ENCODE measurements at places on chromosomes 11 and 22. TPM values are rescaled to one million over a fixed set of nuclear protein-coding genes. Genes with fewer than 3 reads are reported as not detected.

ANO9 gene
- 2.7 TPM for total RNA-seq

MISFA gene
- 1.0 TPM for total RNA-seq

RASGRP2 gene
- 1.8 TPM for total RNA-seq

DNA sequence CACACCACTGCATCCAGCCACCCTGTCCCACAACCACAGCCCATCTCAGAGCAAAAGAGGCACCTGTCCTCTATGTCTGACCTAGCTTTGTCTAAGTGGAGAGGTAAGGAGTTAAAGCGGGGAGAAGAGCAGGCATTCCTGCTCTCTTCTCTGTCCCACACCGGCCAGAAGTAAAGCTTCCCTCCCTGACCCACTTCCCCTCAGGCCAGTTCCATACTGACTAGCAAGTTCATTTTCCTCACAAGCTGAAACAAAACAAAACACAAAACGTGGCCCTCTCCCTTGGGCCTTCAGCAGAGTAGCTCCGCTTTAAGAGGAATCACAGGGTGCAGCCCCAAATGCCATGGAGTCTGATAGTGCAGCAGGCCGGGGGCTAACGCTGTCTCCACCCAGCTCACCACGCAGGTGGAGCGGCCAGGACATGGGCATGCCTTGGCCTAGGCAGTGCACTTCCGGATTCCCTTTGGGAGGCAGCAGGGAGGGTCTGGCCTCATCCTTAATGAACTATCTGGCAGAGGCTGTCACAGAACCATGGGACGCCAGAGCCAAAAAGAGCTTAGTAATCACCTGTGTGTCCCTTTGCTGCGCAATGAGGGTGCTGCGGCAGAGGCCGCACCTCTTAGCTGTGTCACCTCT lies 34.0 kb downstream of the FLI1 start:
- DNase-seq = no peak

APOA4 gene
- not detected for total RNA-seq

TRAPPC4 gene
- total RNA-seq = 74.2 TPM

DNA sequence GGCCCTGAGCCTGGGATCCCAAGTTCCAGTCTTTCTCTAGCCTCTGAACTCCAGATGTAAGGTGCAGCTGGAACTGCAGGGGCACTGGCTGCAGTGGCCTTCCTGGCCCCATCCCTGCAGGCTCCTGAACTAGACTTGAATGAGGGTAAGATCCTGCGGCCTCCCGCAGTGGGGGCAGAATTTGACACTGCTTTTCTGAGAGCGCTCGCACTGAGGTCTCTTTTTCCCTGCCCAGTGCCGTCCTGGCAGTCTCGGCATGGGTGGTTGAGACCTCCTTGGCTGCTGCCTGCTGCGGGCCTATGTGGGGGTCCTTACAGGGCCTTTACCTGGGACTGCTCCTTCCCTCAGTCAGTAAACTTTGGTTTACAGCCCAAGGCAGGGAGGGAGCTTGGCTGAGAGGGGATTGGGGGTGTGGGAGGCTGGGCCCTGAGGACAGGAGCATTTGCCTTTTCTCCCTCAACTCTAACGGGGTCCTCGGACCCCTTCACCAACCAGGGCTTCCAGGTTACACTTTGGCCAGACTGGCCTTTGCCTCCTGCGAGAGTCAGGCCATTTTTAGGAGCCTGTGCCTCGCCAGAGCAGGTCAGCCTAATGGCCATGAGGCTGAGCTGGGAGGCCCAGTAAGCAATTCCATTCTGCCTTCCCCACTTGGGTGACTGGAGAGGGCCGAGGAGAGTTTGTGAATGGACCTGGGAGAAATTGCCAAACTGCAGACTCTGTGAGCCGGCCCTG lies 35.4 kb downstream of the FAM83F start:
- no peak for DNase-seq

GRCh38 chr11:95698676-95699557 lies 90.7 kb downstream of the FAM76B start:
- DNase-seq = no peak

PRG3 gene
- not detected for total RNA-seq

DNA sequence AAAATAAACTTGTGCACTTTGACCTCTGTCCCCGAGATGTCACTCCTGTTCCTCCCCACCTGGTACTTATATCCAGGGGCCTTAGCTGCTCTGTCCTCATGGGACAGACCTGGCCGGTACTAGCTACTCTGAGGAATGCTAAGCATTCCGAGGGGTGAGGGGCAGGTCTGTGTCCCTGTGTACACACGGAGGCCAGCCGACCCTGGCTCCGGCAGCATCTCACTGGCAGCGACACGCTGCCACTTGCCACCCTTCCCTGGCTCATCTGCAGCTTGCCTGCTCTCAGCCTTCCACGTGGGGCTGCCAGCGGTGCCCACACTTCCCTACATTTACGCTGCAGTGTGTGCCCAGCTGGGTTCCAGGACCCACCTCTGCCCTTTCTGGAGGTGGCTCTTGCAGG lies 21.6 kb upstream of the TEF start:
- DNase-seq = no peak

DNA sequence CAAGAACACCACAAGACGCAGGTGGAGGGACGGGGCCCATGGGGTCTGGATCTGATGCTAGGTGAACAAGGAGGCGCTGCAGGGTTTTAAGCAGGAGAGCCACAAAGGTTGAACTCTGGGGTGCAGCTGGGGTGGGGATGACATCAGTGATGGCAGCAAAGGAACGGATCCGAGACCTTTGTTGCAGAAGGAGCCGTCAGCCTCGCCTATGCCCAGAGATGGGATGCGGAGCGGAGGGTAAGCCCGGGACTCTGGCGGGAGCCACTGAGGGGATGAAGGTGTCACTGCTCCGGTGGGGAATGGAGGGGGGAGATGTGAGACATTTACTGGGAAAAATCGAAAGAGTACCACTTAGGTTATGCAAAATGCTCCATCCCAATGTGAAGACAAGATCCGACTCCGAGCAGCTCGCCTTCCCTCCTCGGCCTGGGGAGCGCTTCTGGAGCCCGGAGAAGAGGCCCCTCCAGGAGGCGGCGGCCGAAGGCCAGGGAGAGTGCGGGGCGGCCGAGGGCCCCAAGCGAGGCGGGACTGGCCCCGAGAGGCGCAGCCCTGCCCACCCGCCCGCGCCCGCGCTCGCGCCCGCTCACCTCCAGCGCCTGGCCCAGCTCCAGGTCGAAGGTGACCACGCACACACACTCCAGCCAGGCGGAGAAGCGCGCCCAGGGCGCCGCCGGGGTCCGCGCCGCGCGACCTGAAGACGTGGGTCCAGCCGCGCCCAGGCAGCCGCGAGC lies 422 bp downstream of the DENND6B start:
- DNase-seq = no peak

DNA sequence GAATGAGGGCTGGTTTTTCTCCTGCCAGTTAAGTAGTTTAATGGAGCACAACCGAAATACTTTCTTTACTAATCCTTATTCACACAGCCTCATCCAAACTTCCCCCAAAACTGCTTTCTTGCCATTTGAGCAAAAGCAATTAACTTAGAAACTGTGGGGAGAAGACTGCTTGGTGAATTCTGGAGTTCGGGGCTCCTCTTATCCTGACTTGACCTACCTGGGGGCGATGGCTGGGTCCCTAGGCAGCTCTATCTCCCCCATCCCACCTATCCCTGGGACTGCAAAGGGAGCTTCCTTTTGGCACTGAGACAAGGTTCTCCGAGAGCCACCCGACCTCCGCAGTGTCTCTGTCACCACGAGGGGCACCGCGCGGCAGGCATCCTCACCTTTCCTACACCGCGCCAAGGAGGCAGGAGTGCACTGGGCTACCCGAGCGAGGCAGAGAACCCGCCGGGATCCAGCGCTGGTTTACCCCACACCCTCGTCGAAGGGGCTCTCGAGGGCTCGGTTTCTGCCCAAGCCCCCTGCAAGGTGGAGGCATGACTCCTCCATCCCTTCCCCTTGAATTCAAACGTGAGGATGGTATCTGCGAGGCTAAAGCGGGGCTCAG lies 759 bp downstream of the DESI1 start:
- DNase-seq = no peak

GRCh38 chr11:236774-237767 lies at the start of gene PSMD13:
PSMD13 (plus strand) TSS chr11:236976; CDS start chr11:237050, 74 bp downstream.
- peak; percentile 89 for DNase-seq

DNA sequence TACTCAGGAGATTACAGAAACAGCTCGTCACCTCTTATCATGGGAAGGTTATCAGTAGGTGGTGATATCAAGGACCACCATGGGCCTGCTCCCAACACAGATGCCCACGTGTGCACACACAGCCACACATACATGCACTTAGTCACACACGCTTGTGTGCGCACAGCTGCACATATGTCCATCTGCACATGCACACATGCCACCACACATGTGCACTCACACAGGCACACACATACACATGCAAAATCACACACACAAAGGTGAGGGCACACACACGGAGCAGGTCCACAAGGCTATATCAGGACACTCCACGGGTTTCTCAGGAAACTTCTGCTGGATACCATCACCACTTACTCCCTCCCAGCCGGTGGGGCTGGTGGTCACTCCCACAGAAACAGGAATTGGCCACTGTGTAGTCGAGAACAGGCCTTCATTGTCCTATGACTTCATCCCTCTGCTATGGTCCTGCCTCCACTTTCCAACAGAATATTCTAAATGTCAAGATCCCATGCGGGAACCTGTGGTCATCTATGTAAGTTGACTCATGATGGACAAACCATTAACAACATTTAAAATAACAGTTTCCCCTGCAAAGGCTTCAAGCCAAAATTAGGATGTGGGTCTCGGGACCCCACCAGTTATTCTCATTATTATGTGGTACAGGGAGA lies 2.2 kb downstream of the C11orf24 start:
- no peak for DNase-seq

KIAA1671 gene
- 34.8 TPM for total RNA-seq

TRPM5 gene
- not detected for total RNA-seq

- no peak for DNase-seq
Observed at GRCh38 chr22:37137903-37138665, 11.6 kb downstream of the IL2RB start.

PHRF1 gene
- 23.8 TPM for total RNA-seq

GRCh38 chr22:24584166-24584790 lies 8.6 kb downstream of the LRRC75B start:
- no peak for DNase-seq

- peak; percentile 76 for DNase-seq
Observed at GRCh38 chr11:118435290-118435892, 901 bp upstream of the KMT2A start.

- DNase-seq = no peak
Observed at GRCh38 chr11:31795706-31796498, 15.2 kb downstream of the PAX6 start.

DNA sequence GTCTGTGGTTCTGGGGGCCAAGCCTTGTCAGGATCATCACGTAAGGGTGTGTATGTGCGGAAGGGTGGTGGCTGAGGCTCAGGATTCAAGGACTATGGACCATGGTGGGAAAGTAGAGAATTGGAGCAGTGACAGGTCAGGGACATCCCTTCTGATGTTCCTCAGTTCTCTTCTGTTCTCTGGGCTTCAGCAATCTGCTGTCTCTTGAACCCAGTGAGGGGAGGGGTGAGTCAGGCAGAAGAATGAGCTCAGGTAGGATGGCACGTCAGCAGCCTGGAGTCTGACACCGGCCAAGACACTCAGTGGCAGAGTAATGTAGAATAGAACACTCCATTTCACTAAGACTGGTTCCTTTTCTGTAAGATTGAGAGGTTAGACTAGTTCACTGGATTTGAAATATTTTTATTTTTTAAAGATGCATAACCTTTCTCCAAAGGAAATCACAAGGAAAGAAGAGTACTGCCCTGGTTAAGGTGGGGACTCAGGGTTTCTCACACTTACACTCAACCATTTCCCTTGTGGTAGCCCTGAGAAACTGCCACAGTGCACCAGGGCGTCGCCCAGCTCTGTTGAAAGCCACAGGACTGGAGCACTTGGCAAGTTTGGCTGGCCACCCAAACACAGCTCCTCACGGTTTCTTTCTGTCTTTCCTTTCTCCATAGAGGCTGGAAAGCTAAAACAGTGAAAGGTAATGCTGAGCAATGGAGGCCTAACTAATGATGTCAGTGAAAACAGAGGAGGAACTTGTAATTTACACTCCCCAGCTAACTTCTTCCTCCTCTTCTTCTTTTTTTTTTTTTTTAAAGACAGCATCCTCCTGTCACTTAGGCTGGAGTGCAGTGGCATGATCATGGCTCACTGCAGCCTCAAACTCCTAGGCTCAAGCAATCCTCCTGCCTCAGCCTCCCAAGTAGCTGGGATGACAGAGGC lies 23.1 kb upstream of the MICAL2 start:
- peak; percentile 50 for DNase-seq

DNA sequence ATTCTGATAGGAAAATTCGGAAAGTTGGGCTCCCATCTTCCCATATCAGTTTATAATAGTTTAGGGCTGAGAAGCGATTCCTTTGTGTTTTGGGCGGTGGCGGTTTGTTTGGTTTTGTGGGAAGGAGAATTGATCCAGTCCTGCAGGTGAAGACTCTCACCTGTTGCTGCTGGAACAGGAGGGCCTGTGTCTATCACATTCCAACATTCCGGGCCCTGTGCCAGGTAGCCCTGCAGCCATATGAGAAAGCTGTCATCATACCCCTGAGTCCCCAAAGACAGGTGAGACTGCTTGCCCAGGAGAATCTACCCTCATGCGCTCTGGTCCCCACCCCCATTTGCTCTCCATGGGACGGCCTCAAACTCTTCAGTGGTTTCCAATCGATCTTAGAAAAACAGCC lies 62.1 kb downstream of the TRAF6 start:
- DNase-seq = no peak

APOL5 gene
- total RNA-seq = not detected

DNA sequence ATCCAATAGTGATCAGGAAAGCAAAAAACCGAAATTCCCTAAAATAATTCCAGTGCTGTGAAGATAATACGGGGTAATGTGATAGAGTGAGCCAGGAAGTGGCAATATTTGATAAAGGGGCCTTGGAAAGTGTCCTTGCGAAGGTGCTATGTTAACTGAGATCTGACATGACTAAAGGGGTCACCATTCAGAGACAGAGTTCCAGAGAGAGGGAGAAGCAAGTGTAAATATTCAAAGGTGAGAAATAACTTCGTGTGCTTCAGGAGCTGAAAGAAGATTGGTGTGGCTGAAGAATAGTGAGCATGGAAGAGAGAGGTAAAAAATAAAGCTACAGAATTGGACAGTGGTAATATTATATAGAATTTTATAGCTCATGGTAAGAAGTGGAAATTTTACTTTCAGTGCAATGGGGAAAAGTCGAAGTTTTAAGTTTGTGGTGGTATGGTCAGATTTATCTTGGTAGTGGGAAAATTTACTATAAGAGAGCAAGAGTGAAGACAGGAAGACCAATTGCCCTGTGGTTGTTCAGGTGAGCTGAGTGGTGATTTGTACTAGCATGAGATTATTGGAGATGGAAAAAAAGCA lies 164.5 kb downstream of the JRKL start:
- DNase-seq = no peak

- DNase-seq = no peak
Observed at GRCh38 chr11:25993016-25993415, 338.9 kb upstream of the ANO3 start.

NRIP3 gene
- 1.2 TPM for total RNA-seq
